ENCODE measurements at places on chromosomes 12 and 14.
A peak's percentile ranks its signal among the peaks of the same experiment; 100 is the strongest.

- DNase-seq: no peak
Measured at GRCh38 chr14:85391892-85392291, 138.1 kb upstream of the FLRT2 start.

DNA sequence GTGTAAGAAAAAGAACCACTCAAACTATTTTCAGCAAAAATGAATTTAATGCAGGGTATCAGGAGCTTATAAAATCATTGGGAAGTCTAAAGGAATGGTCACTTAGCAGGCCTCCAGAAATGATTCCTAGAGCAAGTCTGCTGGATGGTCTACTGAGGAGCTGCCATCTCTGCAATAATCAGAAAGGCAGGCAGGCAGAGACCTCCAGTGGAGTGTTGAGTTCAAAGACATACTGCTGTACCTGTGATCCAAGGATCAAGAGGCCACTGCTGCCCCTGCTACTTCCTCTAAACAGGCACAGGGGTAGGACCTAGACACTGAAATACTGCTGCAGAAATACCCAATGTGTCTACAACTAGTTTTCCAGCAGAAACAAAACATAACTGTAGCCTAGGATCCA lies 14.5 kb upstream of the KICS2 start:
- no peak for DNase-seq

DNA sequence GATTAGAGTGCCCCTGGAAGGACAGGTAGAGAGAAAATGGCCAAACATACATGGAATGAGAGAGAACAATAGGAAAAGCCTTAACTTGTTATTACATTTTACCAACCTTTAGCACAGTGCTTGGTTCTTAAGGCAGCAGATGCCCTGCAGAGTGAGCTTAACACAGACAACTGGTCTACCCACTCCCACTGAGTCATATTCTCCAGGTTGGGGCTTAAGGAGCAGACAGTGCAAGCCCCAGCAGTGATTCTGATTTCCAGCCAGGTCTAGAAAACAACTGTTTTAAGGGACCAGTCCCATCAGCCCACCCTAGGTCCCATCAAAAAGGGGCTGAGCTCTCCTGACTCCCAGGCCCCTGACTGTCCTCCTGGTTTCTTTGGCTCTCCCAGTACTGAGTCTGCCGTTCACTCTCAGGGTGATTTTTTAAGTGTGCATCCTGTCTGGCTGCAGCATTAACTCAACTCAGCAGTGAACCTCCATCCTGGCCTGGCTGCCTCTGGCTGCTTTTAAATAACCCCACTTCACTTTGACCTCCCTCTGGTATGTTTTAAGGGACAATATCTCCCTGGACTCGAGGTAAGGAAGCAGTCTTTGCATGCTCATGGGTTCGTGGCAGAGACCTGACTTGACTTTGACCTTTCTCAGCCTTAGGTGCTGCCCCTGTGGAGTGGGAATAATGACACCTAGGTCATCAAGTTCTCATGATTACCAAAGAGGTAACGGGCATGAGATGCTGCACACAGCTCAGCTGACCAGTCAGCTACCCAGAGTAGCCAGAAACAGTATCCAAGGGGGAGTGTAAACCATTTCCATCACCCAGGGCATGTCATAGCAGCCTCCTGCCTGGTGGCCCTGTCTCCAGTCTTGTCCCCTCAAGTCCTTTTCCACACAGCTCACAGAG lies 210.7 kb upstream of the PWP1 start:
- no peak for DNase-seq

DNA sequence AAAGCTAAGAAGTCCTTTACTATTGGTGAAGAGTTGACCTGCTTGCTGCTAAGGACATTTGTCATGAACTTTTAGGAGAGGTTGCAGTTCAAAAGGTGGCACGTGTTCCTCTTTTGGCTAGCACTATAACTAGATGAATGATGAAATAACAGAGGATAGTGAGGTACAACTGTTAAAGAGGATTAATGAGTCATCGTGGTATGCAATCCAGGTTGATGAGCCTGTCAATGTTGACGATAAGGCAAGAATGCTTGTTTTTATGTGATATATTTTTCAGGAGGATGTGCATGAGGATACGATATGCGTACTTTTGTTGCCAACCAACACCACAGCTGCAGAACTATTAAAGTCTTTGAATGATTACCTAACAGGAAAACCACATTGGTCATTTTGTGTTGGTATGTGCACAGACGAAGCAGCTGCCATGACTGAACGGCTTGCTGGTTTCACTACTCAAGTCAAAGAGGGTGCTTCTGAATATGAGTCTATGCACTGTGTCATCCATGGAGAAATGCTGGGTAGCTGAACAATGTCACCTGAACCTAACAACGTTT lies 10.6 kb downstream of the CEP128 start:
- peak; percentile 48 for DNase-seq

DNA sequence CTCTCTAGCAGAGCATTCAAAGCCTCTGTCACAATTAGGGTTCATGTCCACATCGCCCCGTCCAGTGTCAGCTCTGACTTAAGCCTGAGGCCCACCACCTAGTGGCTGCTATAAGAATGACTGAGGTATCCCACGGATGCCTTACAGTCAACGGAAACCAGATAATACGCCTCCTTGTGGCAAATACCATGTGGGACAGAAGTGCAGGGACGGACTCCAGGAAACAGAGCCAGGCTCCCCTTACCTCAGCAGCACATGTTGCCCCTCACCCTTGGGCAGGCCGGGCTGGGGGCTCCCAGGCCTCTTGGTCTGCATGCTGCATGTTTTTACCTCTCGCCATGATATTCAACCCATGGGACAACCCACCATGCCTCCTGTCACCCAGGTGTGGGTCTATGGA lies 86.3 kb downstream of the VWF start:
- peak; percentile 91 for DNase-seq

GRCh38 chr12:104963757-104964156 lies 5.7 kb upstream of the SLC41A2 start:
- DNase-seq: no peak

- DNase-seq: peak; percentile 69
Measured at GRCh38 chr12:11880381-11880780, 190.4 kb upstream of the BCL2L14 start.

GRCh38 chr14:85308531-85309300 lies 221.2 kb upstream of the FLRT2 start:
- DNase-seq: no peak

DNA sequence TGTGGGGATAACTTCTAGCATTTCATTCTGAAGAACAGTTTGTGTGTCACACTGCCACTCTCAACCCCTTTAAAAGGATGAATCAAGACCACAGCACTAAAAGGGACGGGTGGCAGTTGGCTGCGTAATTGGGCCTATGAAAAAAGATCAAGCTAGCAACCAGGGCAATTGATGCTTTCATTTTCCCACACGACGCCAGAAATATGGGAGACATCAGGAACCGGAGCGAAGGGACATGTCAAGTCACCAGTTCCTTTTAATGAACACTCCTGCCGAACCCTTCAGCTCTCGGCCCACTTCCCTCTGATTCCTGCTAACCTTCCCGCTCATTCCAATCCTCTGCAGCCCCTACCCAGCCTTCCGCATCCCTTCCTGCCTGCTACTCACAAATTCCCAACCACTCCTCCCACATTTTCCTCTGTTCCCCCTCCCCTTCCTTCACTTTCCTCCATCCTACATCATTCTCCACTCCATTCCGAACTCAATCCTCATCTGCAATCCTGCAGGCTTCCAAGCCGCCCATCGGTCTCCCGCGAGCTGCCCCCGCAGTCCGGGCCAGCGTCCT lies 753 bp downstream of the CSRNP2 start:
- peak; percentile 21 for DNase-seq

- no peak for DNase-seq
Measured at GRCh38 chr12:5614256-5614655, 182.3 kb downstream of the NTF3 start.

Measured in inflammatory macrophage treated with lipopolysaccharide for 1 hour (primary cell).